ENCODE measurements at places on chromosomes 7 and 10.

DNA sequence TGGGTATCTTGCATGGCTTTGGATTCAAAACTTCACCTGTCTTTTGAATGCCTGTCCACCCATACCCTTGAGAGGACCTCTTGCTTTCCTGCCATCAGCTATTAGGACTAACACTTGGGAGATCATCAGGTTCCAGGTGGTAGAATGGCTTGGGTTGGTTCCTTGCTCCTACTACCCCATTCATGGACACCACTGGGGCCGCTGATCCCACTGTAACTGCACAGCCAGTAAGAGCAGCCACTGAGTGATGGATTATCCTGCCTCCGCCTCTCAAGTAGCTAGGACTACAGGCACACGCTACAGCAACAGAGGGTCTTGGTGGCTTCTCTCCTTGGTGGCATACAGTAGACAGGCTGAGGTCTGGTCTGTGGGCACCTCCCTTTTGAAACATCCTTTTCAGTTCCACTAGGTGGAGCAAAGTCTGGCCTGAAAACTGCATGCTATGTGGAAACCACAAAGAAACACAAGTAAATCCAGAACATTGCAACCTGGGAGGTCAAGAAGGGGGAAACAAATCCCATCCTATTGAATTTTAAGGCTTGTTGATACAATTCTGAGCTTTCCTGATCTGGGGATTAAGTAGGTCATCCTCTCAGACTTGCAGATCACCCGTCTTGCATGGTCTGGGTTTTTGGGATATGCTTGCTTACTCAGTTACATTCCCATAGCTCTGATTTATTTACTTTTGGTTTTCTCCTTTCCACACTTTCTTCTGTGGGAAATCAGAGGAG lies 9.4 kb downstream of the WBP1L start:
- DNase-seq = peak; percentile 44

GRCh38 chr7:77537778-77538280 lies 734 bp downstream of the PTPN12 start:
- peak; percentile 65 for DNase-seq

DNA sequence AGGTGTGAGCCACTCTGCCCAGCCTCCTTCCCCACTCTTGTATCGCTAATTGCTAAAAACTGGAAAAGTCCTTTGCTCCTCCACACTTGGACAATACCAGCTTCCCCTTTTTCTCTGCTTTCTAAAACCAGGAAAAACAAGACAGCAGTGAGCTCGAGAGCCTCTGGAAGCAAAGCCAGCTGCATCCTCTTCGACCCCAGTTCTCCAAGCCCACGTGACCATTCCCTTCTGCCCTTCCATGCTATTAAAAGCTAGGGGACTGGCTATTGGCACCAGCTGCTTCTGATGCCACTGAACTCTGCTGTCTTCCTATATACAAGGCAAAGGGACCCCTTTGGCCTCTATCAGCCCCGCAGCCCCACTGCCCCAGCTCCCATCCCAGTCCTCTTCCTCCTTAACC lies 92.2 kb downstream of the SPDYE5 start:
- no peak for DNase-seq

DNA sequence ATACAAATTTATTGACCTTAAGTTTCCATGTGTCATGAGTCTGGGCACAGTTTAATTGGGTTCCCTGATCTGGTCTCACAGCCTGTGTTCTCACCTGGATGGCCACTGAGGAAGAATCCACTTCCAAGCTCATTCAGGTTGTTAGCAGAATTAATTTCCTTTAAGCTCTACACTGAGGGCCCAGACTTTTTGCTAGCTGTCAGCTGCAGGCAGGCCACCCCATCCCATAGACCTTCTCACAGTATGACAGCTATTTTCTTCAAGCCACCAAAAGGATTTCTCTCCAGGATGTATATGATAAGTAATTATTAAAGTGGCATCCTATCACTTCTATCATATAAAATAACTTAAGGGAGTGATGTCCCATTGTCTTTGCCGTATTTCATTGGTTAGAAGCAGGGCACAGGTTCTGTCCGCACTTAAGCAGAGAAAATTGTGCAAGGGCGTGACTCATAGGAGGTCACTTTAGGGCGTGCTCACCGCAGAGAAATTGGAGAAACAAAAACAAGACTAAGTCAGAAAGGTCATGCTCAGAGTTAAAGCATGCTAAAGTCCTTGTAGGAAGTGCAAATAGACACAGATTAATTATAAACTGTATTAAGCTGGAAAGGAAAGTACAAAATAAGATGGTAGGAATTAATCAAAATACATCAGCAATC lies 109.9 kb downstream of the AHR start:
- DNase-seq = peak; percentile 70

DNA sequence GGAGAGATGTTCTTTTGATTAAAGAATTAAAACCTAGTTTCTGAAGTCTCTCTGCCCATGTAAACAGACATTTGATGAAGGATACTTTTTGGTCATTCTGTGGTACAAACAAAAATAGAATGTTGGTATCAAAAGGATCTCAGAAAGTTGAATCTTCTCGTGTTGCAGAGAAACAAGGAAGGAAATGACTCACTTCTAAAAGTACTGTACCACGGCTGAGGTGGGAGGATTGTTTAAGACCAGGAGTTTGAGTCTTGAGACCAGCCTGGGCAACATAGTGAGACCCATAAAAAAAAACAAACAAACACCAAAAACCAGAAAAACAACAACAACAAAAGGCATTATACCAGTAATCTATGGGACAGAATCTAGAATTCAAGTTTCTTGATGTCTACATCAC lies 69.7 kb downstream of the PRSS58 start:
- DNase-seq = no peak

- DNase-seq = no peak
These were observed 170.8 kb upstream of the TCF7L2 start for GRCh38 chr10:112779025-112779770.

DNA sequence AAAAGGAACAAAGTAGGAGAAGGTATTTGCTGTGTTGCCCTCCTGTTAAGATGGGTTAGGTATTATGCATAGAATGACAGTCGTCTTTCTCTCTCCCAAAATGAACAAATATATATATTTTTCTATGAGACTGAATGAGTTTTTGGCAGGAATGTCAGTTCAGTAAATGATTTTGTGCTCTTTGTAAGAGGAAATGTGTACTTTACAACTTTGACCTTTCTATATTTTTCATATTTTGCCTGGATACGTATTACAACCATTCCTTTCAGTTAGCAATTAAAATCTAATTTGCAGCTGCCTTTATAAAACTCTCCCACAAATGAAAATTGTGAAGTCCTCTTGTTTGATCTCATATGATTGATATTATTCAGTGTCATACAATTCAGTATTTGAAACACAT lies 336.6 kb upstream of the MEOX2 start:
- DNase-seq = no peak

GRCh38 chr10:43385412-43386004 lies 14.1 kb downstream of the FXYD4 start:
- DNase-seq = no peak

GRCh38 chr10:11886851-11887250 lies 63.7 kb downstream of the PROSER2 start:
- DNase-seq = no peak

GRCh38 chr10:43981696-43982095 lies 333.0 kb upstream of the ZNF32 start:
- no peak for DNase-seq

DNA sequence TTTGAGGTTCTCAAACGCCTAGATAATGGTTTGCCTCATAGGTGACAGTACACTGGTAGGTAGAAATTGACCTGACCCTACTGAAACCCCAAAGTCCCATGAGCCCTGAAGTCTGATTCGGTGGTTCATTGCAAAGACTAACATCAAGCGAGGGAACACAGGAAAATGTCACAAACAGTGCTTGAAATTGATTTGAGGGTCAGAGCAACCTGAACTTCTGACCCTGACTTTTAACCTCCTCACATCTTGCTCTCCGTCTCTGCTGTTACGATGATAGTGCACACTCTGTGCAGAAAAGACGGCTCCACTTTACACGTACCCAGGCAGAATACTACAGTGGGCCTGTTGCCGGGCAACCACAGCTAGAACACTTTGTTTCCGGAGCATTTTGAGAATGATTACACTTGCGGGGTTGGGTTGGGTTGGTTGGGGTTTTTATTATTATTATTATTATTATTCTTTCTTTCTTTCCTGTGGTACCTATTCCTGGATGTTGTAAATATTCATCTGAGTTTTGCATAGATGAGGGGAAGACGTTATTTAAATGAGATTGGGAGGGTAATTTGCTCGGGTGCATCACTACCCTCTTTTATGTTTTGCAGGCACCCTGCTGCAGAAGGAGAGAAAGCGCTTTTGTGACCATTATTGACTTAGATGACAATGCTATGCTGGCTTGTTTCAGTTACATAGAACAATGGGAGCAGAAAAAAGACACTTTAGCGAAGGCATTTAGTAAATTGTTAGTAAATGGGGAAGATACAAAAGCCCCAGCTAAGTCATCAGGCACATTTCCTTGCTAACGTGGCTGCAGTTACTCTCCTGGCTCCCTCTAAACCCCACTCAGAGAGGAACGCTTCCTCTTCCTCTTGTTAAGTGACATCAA lies 438.1 kb upstream of the NRP1 start:
- no peak for DNase-seq

DNA sequence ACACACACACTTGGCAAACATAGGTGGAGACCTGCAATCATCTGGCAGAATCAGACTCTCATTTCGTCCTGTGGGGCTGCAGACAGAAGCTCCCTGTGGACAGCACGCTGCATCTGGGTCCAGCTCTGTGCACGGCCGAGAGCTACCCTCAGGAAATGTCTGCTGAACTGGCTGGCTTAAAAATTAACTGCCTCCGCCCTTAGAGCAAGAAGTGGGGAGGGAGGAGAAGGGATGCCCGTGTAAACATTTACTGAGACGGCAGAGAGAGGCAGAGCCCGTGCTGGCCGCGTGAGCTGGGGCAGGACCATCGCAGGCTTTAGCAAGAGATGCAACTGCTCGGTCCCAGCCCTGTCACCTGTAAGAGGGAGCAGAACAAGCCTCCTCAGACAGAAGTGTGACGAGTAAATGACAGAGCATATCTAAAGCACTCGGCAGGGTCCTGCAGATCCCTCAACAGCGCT lies 81.8 kb downstream of the TNS3 start:
- DNase-seq = no peak

DNA sequence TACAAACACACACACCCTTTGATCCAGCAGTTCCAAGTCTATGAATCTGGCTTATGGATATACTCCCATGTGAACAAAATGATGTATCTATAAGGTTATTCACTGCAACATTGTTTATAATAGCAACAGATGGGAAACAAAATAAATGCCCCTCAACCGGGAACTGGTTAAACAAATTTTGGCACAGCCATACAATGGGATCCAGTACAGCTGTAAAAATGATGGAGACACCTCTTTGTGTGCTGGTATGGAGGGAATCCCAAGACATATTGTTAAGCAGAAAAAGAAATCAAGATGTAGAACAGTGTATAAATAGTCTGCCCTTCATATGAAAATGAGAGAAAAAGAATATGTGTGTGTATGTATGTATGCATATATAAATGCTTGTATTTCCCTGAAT lies 155.5 kb downstream of the SNX10 start:
- no peak for DNase-seq

DNA sequence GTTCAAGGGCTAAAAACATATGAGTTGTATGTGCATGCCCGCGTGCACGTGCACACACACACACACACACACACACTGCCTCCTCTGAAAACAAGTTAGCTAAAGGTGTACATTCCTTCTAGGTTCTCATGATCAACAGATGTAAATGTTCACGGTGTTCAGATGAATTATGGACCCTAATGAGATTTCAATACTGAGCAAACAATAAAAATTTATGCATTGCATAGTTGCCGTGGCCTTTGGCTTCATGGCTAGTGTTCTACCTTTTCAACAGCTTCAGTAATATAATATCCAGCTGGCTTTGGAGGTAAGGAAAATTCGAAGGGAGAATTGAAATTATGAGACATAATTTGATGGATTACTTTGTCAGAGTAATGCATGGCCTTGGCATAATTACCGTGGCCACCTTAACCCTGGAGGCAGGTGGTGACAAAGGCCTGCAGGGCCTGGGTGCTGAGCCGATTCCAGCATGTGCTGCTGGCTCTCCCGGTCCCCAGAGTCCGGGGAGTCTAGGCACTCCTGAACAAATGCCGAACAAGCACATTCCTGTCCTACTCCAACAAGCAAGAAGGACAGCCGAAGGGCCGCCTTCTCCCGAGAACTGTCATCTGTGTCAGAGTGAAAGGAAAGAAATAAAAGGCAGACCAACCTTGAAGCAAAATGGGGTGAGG lies 166.6 kb upstream of the TCF7L2 start:
- no peak for DNase-seq

GRCh38 chr7:32952876-32953275 lies 4.4 kb upstream of the FKBP9 start:
- no peak for DNase-seq

DNA sequence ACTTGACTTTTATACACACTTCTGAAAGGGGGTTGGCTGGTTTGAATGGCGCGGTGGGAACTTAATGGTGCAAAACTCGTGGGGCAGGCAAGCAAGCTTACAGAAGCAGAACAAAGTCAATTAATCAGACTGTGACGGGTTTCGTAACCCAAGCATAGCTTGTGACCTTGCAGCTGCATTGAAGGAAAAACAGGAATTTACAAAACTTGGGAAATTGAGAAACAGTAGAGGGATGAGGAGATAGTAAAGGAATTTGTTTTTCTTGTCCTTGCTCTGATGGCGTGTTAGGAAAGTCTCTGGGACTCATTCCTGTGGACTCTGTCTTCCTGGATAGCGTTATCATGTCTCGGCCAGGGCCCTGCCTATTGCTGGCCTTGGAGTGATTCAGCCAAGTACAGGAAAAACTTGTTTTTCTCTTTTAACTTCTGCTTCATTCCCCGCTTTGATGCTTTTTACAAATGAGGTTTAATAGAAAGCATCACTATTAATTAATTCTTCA lies 220.0 kb upstream of the KCND2 start:
- no peak for DNase-seq

- no peak for DNase-seq
These were observed 43.5 kb downstream of the PRTFDC1 start for GRCh38 chr10:24908793-24909423.

DNA sequence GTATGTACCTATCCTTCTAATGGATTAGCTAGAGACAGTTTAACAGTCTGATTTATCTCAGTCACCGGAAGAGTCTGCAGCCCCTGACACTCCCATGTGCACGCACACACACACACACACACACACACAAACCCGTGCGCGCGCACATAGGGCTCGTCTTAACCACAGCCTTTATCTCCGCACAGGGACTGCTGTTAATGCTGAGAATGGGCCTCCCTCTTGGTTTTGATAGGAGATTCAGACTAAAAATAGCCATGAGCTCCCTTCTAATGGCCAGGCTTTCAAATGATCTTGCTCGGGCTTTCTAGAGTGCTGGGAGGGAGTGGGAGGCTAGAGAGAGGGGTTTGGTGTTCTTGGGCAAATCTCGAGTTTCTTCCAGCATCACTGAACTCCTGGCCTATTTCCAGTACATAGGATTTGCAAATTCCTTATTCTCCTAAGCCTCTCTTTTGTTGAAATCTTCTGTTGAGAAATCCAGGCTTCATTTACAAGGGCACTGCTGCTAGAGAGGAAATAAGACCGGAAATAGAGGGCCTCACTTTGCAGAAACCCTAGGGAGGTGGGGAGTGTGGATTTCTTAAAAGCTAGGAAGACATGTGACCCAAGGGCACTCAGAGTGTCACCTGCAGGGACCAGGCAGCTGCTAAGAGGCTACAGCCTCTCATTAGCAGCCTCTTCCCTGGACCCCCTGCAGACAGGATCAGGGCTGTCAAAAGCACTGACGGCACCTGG lies 2.4 kb downstream of the TMEM72 start:
- no peak for DNase-seq

All from urothelium cell line (cell line).